ENCODE measurements at places on chromosomes 5 and 9.

DNA sequence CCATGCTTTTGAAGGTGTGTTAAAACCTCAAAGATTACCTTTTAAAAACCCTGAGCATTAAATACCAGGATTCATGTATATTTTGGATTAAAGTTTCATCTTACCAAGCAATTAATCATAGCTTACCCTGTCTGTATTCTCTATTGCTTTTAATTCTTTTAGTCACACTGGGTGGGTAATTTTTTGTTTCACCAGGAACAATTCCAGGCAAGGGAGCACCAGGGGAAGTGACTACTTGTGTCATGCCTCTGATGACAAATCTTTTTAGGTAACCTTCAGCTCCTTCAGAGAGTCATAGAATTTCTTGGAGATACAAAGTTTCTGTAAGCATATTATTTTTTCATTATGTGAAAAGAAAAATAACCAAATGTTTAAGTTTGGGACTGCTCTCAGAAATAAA lies 33.4 kb upstream of the ANXA1 start:
- no peak for DNase-seq

- DNase-seq: no peak
Observed at GRCh38 chr5:113253037-113253436, 181.8 kb downstream of the TSSK1B start.

GRCh38 chr5:149656576-149657182 lies 73.4 kb upstream of the PPARGC1B start:
- no peak for DNase-seq

- DNase-seq: no peak
Observed at GRCh38 chr5:106154280-106154716, 1516.4 kb downstream of the EFNA5 start.

All from GM19239 (cell line).